ENCODE measurements at places on chromosomes 1 and 21. TPM values are rescaled to one million over a fixed set of nuclear protein-coding genes. Genes with fewer than 3 reads are reported as not detected.

Gene IPO9
- 24.3 TPM for total RNA-seq

Gene DNALI1
- total RNA-seq = 1.6 TPM

Gene MAP3K7CL
- 88.3 TPM for total RNA-seq

Gene ASCL5
- not detected for total RNA-seq

Gene BTBD19
- 5.0 TPM for total RNA-seq

DNA sequence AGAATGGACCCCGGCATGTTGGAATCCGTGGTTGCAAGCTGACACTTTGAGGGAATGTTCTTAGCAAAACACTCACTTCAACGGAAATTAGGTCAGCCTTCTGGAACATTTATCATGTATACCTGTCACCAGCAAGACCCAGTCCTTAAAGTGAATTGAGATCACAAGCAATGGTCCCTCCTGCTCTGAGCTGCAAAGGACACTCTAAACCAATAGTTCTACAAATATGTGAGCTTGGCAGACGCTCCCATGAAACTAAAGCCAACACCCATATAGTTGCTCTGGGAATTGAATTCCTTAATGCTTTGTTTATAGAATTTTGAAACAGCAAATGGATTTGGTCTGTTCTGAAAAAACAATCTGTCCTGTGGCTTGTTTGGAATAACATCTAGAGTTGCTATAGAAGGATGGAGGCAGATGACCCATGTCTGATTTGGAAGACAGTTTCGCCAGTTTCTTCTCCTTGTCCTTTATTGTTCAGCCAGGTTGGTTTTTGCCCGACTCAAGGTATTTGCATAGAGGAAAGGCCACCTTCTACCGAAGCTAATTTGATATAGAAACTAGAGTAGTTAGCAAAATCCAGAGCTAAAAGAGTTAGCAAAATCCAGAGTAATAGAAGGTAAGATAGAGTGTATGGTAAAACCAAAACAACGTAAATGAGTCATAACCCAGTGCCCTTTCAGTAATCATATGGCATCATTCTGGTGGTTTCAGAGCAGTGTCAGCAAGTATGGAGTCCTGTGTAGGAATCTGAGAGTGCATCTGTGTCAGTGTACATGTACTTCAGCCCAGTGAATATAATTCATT, 236.2 kb downstream of the NFIA start:
- peak; percentile 80 for DNase-seq

All from tongue (tissue), 3 donors.